T1000 (cell line): ENCODE measurements at places on chromosomes 5 and 9.
A peak's percentile ranks its signal among the peaks of the same experiment; 100 is the strongest.

DNA sequence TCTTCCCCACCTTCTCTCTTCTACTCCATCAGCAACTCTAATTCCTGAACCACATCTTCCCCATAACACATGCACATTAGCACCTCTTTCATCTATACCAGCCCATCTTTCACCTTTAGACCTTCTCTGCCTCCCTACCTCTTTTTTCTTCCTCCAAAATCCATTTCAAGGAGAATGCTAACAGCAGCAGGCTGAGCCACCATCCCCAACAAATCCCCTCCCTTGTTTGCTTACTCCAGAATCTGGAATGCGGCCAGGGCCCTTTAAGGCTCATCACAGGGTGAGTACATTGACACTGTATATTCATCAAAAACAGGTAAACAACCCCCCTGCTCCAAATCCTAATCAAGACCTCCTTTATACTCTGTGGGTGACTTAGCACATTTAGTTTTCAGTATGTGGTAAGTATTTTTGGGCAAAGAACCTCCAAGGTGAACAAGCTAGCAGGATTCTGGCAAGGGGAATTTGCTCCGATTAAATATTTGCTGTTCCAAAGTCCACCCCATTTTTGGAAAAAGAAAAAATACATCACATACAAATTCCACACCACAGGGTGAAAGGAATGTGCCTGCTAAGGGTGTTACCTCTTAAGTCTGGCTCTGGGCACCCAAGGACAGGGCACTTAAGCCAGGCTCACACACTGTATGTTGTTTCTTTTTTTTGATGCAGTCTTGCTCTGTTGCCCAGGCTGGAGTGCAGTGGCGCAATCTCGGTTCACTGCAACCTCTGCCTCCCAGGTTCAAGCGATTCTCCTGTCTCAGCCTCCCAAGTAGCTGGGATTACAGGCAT is 71.4 kb downstream of the SERINC5 start:
- DNase-seq: no peak

DNA sequence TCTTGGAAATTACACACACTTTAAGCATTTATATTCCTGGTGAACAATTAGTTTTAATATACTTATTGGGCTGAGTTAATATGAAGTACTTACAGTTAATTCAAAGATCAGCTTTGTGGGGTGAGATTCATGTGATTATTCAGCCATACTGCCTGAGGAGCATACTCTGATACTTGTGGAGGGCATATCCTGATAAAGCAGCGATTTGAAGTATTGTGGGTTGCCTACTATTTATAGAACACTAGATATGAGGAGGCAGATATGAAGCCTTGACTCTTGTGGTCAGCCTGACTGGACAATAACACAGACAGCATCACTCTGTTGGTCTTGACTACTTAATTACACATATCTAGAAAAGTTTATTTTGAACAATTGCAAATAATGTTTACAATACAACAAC is 27.0 kb upstream of the AGGF1 start:
- DNase-seq: no peak

- DNase-seq: no peak
Measured at GRCh38 chr5:151023047-151023615, 2.7 kb downstream of the GPX3 start.

GRCh38 chr5:28576022-28576421 is 1537.6 kb upstream of the CDH9 start:
- no peak for DNase-seq

GRCh38 chr5:41416336-41416735 is 94.1 kb downstream of the PLCXD3 start:
- DNase-seq: no peak

DNA sequence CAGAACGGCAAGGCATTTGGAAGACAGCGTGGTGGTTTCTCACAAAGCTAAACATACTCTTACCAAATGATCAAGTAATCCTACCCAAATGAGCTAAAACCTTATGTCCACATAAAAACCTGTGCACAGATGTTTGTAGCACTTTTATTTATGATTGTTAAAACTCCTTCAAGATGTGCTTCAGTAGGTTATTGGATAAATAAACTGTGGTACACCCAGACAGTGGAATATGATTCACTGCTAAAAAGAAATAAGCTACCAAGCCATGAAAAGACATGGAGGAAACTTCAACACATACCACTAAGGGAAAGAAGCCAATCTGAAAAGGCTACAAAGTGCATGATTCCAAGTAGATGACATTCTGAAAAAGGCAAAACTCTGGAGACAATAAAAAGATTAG is 94.2 kb downstream of the FOXD1 start:
- no peak for DNase-seq

GRCh38 chr9:89751079-89751825 is 146.4 kb downstream of the GADD45G start:
- DNase-seq: no peak

DNA sequence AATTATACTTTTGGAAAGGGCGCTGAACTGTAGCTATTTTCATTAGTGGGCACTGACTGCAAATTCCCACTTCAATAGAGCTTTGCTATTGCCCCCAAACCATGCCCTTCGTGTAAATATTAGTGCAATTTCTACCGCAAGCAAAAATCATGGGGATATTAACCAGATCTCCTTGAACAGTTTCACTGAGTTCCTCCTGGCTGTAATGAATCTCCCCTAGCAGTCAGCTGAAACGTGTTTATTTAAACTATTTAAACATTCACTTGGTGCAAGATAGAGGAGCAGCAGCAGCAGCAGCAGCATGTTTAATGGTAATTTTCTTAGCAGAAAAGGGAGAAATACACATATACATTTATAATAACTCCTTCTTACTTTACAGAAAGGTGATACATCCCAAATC is 54.4 kb downstream of the ARRDC3 start:
- no peak for DNase-seq

DNA sequence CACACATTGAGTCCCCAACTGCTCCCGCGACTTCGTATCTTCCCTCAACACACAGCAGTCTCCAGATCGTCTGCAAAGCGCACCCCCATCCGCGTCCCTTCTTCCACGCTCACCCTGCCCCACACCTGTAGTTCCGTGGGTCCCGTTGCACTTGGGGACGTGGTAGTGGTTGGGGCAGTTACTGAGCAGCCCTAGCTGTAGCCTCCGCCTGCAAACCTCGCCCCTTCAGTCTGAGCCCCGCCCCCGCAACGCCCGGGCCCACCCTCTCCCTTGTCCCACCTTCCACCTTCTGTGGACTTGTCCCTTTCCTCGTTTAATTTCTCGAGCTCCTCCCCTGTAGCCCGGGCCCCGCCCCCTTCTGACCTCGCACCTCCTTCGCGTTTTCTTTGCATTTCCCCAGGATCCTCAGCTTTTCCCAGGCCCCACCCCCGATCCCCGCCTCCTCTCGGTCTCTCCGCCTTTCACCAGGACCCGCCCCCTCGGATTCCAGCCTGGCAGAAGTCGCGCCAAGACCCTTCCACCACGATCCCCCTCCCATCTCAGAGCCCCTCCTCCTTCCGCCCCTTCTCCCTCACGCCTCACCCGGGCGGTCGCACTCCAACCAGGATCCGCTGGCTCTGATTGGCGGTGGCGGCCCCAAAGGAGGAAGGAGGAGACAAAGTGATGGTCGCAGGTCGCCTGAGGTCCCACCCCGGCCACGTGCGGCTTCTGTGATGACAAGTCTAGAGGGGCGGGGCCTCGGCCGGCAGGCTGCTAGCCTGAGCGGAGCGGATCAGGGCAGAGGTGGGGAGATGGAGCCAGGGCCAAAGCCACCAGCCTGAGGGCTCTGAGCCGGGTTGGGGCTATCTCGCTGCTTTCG is at the start of gene ATOSB:
Gene ATOSB, minus strand, starts transcription at position 183 of the 859 bp plus-strand sequence. CDS start 7,588 bp downstream, outside the sequence.
- peak; percentile 92 for DNase-seq
